ENCODE measurements at places on chromosomes 3 and 15.

DNA sequence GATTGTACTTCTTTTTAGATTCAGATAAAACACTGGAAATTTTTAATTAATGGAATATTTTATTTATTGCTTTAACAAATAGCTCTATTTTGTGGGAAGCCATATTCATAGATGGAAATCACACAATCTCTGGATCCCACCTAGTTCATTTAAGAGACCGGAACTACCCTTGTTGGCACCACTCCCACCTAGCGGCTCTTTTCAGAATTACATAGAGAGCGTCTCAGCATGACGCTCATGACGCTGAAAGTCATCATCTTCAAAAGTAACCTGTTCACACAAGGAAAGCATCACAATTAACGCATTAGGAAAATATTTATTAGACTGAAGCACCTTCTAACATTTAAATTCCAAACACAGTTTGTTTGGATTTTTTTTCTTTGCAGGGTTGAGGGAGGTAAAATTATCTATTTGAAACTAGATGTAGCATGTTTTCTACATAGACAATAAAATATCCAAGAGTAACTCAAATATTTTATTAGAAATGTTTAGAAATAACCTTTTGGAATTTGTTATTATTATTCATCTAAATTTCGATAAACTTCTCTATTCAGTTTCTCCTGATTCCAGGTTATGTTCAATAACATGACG lies 214.9 kb upstream of the ARRDC4 start:
- DNase-seq: peak; percentile 63

GRCh38 chr15:27817258-27817657 lies 281.9 kb downstream of the OCA2 start:
- no peak for DNase-seq

DNA sequence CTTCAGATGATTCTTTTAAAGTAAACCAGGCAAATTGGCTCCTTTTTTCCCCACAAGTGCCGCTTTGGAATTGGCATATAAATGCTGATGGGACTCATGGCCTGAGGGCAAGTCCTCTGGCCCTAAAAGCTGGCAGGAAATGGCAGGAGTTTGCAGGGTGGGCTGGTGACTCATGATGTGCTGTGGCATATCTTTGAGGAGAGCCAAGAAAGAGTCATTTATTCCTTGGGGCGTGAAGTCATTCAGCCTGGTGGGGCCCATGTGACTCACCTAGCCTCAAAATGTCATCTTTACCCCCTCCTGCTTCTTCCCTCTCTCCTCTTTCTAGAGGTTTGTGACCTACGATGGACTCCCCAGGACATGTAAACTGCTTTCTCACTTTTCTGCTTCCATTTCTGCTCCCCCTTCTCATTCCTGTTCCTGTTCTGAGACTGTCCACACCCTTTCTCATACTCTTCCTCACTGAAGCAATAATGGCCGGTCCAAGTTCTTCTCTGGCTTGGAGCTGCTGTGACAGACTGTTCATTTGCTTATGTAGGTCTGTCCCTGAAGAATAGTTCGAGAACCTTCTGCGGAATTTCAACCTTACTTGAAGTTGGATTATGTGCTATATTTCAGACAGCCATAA lies 326.1 kb downstream of the SATB1 start:
- no peak for DNase-seq

GRCh38 chr3:157414861-157415260 lies 21.8 kb upstream of the PTX3 start:
- DNase-seq: no peak

DNA sequence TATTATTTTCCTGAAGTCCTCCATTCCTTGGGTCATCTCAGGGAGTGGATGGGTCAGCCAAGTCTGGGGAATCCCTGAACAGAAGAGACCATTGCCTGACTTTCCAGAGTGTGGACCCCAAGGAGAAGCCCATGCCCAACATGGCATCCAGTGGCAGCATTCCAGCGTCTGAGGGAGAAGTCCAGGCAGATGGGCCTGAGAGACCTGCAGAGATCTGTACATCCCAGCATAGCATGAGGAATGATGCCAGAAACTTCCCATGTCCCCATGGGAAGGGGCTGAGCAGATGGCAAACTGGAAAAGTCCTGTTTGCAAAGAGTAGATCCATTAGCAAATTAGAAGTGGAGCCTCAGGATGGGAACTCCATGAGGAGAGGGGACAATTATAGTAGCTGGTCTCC lies 17.6 kb upstream of the COLQ start:
- DNase-seq: no peak

- DNase-seq: no peak
Observed at GRCh38 chr3:57420001-57420400, 124.1 kb downstream of the DNAH12 start.

DNA sequence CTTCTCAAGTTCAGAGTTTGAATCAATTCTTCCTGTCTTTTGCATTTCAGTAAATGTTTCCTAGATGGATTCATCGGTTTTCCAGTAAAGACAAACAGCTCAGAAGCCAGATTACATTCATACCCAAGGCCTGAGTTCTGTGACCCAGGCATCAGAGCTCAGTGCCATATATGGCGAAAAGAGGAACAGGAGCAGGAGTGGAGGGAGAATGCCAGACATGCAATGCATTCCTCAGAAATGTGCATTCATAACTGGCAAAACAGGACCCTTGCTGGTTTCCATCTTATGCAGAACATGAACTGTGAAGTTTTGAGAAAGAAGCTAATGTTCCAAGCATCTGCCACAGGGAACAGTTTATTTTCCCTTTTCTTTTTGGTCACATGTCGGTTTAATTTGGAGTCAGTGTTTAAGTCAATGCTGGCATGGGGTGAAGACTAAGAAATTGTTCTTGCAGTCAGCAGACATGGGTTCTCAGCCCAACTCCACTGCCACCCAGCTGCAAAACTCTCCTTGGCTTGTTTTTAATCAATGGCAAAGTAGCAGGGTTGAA lies 116.5 kb downstream of the LPP start:
- DNase-seq: no peak

GRCh38 chr3:54042259-54042823 lies 80.0 kb upstream of the CACNA2D3 start:
- DNase-seq: no peak

DNA sequence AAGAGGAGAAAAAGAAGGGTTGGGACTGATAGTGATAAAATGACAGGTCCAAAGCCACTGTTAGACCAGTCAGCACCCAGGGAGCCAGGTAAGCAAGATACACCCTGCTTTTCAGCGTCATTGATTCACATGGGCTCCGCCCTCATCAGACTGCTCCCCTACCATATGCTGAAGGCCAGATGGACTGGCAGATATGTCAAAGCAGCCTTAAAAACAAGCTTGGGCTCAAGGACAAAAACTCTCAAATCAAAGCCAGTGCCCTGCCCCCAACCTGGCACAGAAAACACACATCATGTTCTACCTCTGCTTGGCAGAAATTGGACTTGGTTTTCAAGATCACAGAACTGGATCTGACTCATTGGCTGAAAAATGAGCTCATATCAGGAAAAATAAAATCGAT lies 33.4 kb downstream of the SH3BP5 start:
- no peak for DNase-seq

DNA sequence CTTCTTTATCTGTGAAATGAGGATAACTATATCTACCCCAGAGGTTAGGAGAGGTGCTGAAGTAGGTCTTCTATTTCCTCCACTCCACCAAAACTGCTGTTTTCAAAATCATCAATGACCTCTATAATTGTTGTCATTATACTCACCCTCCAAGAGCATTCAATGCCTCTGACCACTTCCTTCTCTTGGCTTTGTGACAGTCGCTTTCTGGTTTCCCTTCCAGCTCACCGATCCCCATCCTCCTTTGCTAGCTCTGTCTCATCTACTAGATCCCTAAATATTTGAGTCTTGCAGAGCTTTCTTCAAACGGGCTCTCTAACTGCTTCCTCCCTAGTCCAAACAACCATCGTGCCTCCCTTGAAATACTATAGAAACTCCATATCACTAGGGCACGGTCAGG lies 153.5 kb downstream of the RPLP1 start:
- no peak for DNase-seq

Measured in HEK293T (cell line).